ENCODE measurements at places on chromosomes 5 and 9. TPM values are rescaled to one million over a fixed set of nuclear protein-coding genes. Genes with fewer than 3 reads are reported as not detected.

Gene MYORG
- 0.19 TPM for polyA plus RNA-seq

Gene CACNA1B
- polyA plus RNA-seq, result not detected

Gene GABRA6
- polyA plus RNA-seq, result not detected

Gene LCN12
- polyA plus RNA-seq, result not detected

Gene PRR16
- not detected for polyA plus RNA-seq

Gene PLAC8L1
- polyA plus RNA-seq, result not detected

Gene HACD4
- 4.4 TPM for polyA plus RNA-seq

Gene GPX3
- 2.8 TPM for polyA plus RNA-seq

Gene PIP5KL1
- 1.1 TPM for polyA plus RNA-seq

Gene GRIA1
- polyA plus RNA-seq, result not detected

Gene IL9
- not detected for polyA plus RNA-seq

Gene TMEM245
- polyA plus RNA-seq, result 14.5 TPM

Gene PNPLA7
- 2.7 TPM for polyA plus RNA-seq

Gene LCNL1
- not detected for polyA plus RNA-seq

Data from IgD-negative memory B cell (primary cell).